CD4-positive, alpha-beta T cell treated with Interleukin-17A for 1 hour (primary cell): ENCODE measurements at places on chromosomes 4 and X.
A peak's percentile ranks its signal among the peaks of the same experiment; 100 is the strongest.

DNA sequence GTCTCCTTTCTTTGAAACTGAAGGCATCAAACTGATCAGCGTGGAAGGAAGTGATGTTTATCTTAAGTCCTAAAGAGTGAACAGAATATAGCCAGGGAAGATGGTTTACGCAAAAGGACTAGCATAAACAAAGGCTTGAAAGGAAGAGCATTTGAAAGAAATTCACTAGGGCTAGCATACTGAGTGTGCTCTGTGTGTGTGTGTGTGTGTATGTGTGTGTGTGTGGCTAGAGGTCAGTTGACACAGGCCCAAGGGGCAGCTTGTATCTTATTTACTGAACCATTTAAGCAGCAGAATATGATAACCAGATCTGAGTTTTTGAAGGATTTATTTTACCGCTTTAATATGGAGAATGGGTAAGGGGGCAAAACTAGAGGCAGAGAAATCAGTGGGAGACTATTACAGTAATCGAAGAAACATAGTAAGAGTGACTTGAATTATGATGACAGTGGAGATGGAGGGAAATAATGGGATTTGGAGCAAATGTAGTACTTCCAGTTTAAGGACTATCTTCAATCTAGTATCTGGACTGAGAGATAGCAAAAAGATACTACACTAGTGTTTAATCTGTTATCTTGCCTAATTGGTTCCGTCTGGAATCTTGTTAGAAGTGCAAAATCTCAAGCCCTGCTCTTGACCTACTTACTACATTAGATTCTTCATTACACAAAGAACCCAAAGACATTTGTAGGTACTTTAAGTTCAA lies 36.9 kb downstream of the CEP44 start:
- no peak for DNase-seq

DNA sequence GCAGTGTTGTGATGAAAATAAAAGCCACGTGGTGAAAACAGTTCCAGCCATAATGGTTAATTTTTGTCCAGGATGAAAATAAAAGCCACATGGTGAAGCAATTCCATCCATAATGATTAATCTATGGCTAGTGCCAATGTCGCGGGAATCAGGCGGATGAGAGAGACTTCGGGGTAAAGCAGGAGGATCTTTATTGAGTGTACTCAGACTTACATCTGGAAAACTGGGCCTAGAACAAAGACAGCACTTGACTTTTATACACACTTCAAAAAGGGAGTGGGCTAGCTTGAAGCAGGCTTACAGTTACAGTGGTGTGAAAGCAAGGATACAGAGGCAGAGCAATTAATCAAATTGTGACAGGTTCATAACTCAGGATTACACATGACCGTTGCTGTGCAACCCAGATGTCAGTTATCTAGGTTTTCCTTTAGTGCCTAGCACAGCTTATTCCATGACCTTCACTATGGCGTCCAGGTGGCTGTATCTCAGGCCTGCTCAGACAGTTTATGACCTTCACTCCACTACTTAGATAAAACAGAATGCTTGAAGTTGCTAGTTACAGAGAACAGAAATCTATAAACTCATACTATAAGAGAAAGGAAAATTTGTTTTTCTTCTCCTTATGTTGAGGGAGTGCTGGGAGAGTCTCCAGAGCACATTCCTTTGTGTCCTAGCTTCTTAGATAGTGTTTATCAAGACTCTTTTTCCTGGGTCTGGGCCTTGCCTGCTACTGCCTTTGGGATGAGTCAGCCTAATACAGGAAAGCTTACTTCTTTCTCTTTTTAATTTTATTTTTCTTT lies 5.9 kb upstream of the PLA2G12A start:
- no peak for DNase-seq

GRCh38 chr4:184616633-184617551 lies 32.4 kb downstream of the CASP3 start:
- DNase-seq, result no peak

- peak; percentile 64 for DNase-seq
Observed at GRCh38 chr4:128782076-128782715, 27.3 kb upstream of the JADE1 start.

GRCh38 chr4:20217951-20218350 lies 33.8 kb upstream of the SLIT2 start:
- no peak for DNase-seq

GRCh38 chrX:16144420-16144819 lies 21.1 kb downstream of the GRPR start:
- no peak for DNase-seq

DNA sequence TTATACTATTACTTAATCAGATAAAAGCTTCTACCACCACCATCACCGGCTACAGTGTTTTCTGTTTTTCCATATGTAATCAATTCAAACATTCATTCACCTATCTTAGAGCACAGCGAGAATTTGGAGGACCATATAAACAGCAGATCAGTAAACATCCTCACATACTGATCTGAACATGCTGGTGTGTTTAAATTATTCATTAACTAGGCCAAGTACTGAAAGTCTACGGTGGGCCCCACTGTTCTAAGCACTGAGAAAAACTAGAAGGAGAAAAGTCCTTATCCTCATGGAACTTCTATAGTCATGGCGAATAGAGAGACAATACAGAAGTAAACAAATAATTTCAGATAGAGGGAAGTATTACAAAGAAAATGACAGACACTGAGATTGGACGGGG lies 176.6 kb downstream of the NR3C2 start:
- DNase-seq, result no peak

DNA sequence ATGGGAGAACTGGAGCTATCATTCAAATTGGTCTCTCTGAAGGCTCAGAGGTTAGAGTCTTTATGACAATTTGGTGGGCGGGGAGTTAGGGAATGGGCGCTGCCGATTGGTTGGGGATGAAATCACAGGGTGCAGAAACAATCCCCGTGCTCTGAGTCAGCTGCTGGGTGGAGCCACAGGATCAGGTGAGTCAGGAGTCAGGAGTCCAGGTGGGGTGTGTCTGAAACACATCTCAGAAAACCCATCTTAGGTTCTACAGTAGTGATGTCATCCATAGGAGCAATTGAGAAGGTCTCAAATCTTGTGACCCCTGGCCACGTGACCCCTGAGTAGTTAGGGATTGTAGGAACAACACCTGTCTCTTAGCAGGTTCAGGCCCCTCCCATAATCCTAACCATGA lies 41.6 kb upstream of the TLR3 start:
- DNase-seq, result no peak

- DNase-seq, result peak; percentile 43
Observed at GRCh38 chr4:2800691-2801596, 8.1 kb downstream of the SH3BP2 start.
